ENCODE measurements at places on chromosomes 3 and 15. TPM values are rescaled to one million over a fixed set of nuclear protein-coding genes. Genes with fewer than 3 reads are reported as not detected.

The CA12 gene
- 237 TPM for total RNA-seq

The CCR8 gene
- total RNA-seq, result 0.19 TPM

DNA sequence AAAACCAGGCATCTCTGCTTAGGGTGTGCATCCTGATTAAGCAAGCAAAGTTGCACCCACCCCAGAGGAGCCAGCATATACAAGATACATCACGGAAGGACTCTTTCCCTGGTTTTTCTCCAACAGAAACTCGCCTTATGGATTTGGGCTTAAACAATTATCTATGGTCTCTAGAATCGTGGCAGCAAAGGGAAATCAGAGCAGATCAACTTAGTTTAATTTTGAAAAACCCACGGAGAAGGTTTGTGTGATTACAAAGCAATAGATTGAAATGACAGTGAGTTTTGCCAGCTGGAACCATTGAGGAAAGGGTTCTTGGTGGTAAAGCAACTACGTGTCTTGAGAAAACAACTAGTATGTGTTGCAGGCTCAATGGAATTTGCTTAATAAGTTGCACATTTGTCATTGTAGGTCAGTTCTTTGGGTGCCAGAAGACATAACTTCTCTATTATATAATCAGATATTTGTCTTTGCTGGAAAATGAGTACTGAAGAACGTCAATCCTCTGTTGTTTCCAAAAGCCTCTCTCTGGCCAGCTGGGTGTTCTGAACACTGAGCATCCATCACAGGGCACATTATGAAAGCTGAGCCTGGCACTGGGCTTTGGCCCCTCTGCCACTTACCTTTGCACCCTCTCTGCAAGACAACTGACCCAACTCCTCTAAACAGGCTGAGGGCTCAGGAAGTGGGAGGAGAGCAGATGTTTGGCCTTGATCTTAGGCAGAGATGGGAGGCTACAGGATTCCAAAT is 75.7 kb upstream of the FBN1 start:
- H3K4me3 ChIP-seq, result no peak overlapping the region
- H3K27ac ChIP-seq, result no peak overlapping the region
- no peak for DNase-seq
- H3K4me1 ChIP-seq, result no peaks in the 10 kb centered on the region
- H3K36me3 ChIP-seq, result no peaks in the 10 kb centered on the region

The PLSCR2 gene
- 1.4 TPM for total RNA-seq

GRCh38 chr3:146476094-146476740 is 6.9 kb upstream of the PLSCR2 start:
- no peak for DNase-seq
- no peak overlapping the region for H3K4me3 ChIP-seq

- H3K4me1 ChIP-seq, result no peaks in the 10 kb centered on the region
- no peak overlapping the region for H3K27ac ChIP-seq
- no peaks in the 10 kb centered on the region for H3K27me3 ChIP-seq
- DNase-seq, result no peak
- H3K36me3 ChIP-seq, result no peaks in the 10 kb centered on the region
These were observed 1077.5 kb downstream of the TBL1XR1 start for GRCh38 chr3:176119826-176120225.

The EBLN2 gene
- total RNA-seq, result 4.5 TPM

DNA sequence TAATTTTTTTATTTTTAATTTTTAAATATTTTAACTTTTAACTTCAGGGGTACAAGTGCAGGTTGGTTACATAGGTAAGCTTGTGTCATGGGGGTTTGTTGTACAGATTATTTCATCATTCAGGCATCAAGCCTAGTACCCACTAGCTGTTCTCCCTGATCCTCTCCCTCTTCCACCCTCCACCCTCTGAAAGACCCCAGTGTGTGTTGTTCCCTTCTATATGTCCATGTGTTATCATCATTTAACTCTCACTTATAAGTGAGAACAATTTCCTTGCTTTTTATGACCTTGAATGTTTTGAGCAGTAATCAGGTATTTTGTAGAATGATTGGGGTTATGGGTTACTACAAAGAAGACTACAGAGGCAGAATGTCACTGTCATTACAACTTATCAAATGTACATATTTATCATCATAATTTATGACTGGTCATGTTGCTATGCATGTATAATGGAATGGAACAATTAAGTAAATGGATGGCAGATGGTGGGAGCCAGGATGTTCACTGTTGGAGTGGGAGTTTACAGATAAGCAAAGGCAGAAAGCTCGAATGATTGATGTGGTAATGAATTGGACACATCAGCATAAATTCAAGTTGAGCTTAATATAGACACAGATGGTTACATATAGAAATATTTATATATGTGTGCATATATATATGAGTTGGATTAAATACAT is 563.8 kb upstream of the ROBO1 start:
- no peak overlapping the region for H3K4me3 ChIP-seq
- H3K27me3 ChIP-seq, result no peaks in the 10 kb centered on the region
- no peaks in the 10 kb centered on the region for H3K4me1 ChIP-seq
- DNase-seq, result no peak
- no peak overlapping the region for H3K27ac ChIP-seq

DNA sequence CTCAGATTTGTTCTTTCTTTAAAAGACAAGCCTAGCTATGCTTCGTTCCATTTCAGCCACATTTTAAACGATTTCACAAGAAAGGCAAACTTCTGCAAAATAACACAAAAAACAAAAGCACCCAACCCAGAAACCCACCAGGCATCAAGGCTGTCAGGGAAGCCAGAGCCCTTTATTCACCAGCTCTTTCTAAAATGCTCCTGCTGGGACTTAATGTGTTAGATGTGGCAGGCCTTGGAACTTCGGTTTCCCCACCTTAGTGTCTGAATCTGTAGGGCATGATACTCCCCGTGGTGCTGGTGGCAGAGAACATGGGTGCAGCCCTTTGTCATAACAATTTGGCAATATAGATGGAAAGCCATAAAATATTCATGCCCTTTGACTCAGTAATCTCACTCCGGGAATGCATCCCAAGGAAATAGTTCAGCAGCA is 56.8 kb upstream of the LCTL start:
- no peak for DNase-seq
- no peaks in the 10 kb centered on the region for H3K36me3 ChIP-seq
- H3K4me1 ChIP-seq, result peaks cover 11% of the 10 kb centered on the region

GRCh38 chr3:14913926-14914778 is 33.2 kb upstream of the NR2C2 start:
- no peak for DNase-seq
- H3K27ac ChIP-seq, result no peak overlapping the region
- no peak overlapping the region for H3K4me3 ChIP-seq

- H3K27ac ChIP-seq, result no peak overlapping the region
- H3K4me3 ChIP-seq, result no peak overlapping the region
- H3K36me3 ChIP-seq, result no peaks in the 10 kb centered on the region
- H3K27me3 ChIP-seq, result no peaks in the 10 kb centered on the region
These were observed 457.7 kb downstream of the NAALADL2 start for GRCh38 chr3:175316799-175317198.

DNA sequence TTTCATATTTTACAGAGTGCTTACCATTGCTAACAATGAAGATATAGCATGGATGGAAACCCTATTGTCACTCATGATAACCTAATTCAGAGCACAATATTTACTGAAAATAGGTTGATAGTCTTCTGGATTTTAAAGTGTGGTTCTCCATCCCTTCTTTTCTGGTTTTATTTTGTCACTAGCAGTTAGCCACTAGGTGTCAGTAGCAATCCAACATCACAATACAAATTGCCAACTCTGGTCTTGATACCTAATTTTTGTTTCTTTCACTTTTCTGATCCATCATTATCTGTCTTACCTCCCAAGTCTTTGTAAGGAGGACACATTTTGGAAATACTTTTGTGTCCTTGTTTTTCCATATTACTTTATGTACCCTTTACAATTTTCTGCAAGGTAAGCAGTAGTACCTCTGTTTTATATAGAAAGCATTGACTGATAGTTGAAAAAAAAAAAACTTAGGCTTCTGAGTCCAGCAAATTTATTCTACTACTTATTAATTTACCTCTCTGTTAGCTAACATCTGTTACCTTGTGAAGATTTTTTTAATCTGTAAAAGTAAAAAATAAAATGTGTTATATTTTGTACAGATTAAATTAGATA is 28.3 kb upstream of the CRYBG3 start:
- H3K4me1 ChIP-seq, result no peaks in the 10 kb centered on the region
- DNase-seq, result no peak
- no peaks in the 10 kb centered on the region for H3K36me3 ChIP-seq
- no peak overlapping the region for H3K4me3 ChIP-seq
- H3K27me3 ChIP-seq, result no peaks in the 10 kb centered on the region
- no peak overlapping the region for H3K27ac ChIP-seq

- H3K27ac ChIP-seq, result no peak overlapping the region
- H3K36me3 ChIP-seq, result no peaks in the 10 kb centered on the region
- no peak for DNase-seq
- H3K4me3 ChIP-seq, result no peak overlapping the region
These were observed 136.6 kb downstream of the OPA1 start for GRCh38 chr3:193729601-193730000.

GRCh38 chr3:31624083-31624709 is 91.5 kb downstream of the STT3B start:
- no peaks in the 10 kb centered on the region for H3K4me1 ChIP-seq
- DNase-seq, result no peak
- H3K27ac ChIP-seq, result no peak overlapping the region
- H3K4me3 ChIP-seq, result no peak overlapping the region
- no peaks in the 10 kb centered on the region for H3K27me3 ChIP-seq
- H3K36me3 ChIP-seq, result peaks cover 7% of the 10 kb centered on the region

- no peak for DNase-seq
- no peak overlapping the region for H3K4me3 ChIP-seq
- peak overlapping the region; percentile 47 for H3K27ac ChIP-seq
- H3K36me3 ChIP-seq, result no peaks in the 10 kb centered on the region
These were observed 45.2 kb upstream of the FILIP1L start for GRCh38 chr3:100159331-100160153.

DNA sequence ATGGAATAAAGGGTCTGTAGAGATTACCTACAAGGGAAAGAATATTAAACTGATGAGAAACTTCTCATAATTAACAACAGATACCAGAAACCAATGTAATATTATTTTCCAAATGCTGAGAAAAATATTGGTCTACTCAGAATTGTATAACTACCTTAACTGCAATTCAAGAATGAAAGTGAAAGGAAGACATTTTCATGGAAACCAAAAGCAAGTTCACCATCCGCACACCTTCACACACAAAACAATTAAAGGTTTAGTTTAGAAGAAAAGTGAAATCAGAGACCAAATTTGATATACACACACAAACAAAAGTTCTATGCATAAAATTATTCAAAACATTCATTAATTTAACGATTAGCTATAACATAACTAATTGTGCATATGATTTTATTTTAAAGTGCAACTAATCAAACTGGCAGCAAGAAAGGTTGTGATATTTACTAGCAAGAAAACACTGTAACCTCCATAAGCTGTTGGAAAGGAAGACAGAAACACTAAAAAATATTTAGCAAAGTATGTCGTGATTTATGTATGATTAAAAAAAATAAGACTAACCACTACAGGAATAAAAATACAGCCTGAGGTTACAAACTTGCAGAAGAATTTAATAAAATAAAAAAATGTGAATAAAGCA is 395.5 kb downstream of the FGF12 start:
- no peak for DNase-seq
- no peaks in the 10 kb centered on the region for H3K27me3 ChIP-seq

DNA sequence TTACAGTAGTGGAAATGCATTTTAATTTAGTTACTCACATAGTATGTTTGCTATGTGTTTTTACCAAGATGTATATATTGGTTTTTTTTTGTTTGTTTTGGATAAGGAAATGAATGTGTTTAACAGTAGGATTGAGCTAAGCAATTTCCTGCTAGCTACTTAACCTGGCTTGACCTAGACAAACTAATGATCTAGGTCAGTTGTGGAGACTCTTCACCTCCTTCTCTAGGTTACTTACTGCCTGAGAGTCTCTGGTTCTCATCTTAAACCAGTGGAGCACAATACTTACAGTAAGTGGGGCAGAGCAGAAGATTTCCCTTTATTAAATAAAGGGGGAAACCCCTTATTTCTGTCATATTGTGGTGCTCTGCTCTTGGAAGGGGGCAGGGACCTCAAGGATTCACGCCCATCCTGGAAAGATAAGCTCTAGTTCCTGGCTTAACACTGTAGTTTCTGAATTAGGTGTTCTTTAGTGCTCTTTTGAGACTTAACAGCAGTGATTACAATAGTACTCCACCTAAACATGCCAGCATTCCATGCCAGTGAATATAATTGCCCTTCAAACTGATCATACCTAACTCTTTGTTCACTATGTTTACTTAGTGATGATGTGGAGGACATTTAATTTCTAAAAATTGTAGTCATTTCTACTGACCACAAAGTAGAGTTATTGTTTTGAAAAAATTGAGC is 79.9 kb downstream of the UBP1 start:
- no peaks in the 10 kb centered on the region for H3K4me1 ChIP-seq
- DNase-seq, result no peak
- no peak overlapping the region for H3K27ac ChIP-seq
- no peaks in the 10 kb centered on the region for H3K36me3 ChIP-seq
- H3K4me3 ChIP-seq, result no peak overlapping the region

- H3K4me1 ChIP-seq, result no peaks in the 10 kb centered on the region
- no peak overlapping the region for H3K4me3 ChIP-seq
- H3K36me3 ChIP-seq, result no peaks in the 10 kb centered on the region
- H3K27me3 ChIP-seq, result no peaks in the 10 kb centered on the region
- DNase-seq, result no peak
- no peak overlapping the region for H3K27ac ChIP-seq
These were observed 19.2 kb upstream of the RPL14 start for GRCh38 chr3:40437889-40438288.

The EPHA3 gene
- total RNA-seq, result 6.5 TPM

DNA sequence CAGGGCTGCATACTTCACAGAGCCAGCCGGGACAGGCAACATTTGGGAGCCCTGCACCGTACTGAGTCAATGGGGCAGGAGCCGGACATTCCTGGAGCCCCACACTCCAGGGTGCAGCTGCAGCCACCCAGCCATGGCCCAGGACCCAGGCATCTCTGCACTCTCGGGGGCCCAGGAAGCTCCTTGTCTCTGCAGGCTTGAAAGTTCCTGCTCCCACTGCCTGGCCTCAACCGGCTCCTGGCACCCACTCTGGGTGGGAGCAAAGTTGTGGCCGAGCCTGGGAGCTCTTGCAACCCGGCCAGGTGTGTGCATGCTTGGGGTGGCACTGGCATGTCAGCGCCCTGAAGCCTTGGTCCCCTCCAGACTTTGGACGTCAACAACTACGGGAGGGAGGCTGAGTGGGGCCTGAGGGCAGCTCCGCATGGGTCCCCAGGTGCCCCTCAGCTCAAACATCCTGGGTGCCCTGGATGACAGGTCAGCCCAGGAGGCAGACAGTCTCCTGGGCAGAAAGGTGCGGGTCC is 833.5 kb upstream of the CADM2 start:
- no peaks in the 10 kb centered on the region for H3K36me3 ChIP-seq
- no peaks in the 10 kb centered on the region for H3K27me3 ChIP-seq
- no peak overlapping the region for H3K27ac ChIP-seq
- H3K4me3 ChIP-seq, result no peak overlapping the region
- no peak for DNase-seq

GRCh38 chr15:68080783-68081182 is 26.7 kb downstream of the PIAS1 start:
- no peaks in the 10 kb centered on the region for H3K27me3 ChIP-seq
- no peak overlapping the region for H3K4me3 ChIP-seq
- H3K27ac ChIP-seq, result no peak overlapping the region
- H3K4me1 ChIP-seq, result peaks cover 4% of the 10 kb centered on the region
- H3K36me3 ChIP-seq, result no peaks in the 10 kb centered on the region

- no peaks in the 10 kb centered on the region for H3K36me3 ChIP-seq
- H3K4me1 ChIP-seq, result no peaks in the 10 kb centered on the region
- H3K27ac ChIP-seq, result no peak overlapping the region
- H3K27me3 ChIP-seq, result no peaks in the 10 kb centered on the region
These were observed 328.8 kb downstream of the CNTN6 start for GRCh38 chr3:1421577-1421976.

GRCh38 chr3:32292085-32292796 is 53.8 kb downstream of the CMTM8 start:
- H3K4me3 ChIP-seq, result no peak overlapping the region
- H3K36me3 ChIP-seq, result no peaks in the 10 kb centered on the region
- H3K27me3 ChIP-seq, result no peaks in the 10 kb centered on the region

The CD96 gene
- total RNA-seq, result 9.5 TPM

Measured in kidney (tissue), 22 donors.